ACHN (cell line): ENCODE measurements at places on chromosomes 2 and 18.
A peak's percentile ranks its signal among the peaks of the same experiment; 100 is the strongest.

DNA sequence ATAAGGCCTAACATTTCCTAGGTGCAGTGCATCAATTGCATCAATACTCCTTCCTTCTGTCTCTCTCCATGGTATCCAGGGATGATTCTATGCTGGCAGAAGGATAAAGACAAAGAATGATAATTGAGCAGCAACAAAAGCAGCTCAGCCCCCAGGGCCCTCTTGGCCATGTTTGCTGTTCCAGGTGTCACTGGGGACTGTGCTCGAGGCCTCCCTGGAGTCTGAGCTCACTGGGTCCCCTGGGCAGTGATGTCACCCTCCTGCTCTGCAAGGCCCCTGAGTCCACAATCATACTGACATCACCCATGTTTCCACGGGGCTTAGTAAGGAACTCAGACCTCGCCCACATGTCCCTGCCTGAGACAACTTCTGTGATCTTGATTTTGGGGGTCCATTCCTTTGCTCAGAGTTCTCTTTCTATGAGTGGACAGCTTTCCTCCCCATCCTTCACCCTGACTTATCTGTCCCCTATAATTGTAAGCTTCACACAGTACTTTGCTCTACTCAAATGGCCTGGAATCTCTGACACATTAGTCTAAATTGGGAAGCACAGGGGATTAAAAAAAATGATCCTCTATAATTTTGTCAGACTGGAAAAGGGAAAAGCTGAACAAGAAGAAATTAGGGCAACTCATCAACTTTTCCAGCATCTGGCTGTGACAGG, 15.8 kb upstream of the EXOC6B start:
- no peak for DNase-seq

DNA sequence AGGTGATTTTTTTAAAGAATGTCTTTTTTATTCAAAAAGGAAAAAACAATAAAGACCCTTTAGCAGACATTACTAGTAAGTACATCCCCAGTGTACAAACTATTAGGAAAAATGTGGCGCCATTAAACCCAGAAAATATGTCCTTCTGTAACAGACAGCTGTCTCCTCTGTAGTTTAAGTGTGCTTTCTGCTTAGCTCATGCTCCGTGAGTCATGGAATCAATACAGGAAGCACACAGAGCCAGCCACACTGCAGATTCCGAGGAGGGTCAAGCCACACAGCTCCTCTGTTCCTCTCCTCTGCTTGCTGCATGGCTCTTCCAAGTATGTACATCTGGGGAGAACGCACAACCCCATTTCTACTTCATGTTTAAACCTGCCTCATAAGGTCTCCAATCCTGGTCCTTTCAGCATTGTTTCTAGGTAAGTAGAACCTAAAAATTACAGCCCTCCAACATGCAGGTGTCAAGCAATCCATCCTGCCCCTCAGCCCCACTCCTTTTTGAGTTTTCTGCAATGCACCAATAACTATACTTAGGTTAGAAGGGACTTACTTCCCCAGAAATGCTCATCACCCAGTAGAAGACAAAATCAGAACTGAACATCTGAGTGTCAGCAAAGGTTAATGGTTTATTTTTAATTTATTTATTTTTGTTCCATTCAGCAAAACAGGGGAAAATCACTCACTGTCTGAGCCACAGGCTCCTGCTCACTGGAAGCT, 37.5 kb downstream of the ACVR1 start:
- peak; percentile 84 for DNase-seq

GRCh38 chr2:235749121-235749770, 255.4 kb downstream of the AGAP1 start:
- DNase-seq: no peak

DNA sequence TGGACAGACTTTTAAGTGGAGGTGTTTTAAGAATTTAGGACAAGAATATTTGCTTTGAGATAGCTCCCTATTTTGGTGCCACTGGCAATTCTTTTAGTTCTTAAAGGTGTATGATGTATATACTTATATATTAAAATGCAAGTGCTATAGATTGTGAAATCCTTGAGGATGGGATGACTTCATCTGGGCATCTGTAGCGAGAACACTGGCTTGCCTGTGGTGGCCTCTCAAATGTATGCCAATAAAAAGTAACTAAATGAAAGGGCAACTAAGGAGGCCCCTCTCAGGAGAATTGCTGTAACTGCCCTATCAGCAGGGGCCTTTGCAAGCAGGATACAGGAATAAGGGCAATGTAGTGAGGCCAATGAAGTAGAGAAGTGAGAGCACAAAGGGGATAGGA, 2.6 kb upstream of the THUMPD2 start:
- DNase-seq: no peak

DNA sequence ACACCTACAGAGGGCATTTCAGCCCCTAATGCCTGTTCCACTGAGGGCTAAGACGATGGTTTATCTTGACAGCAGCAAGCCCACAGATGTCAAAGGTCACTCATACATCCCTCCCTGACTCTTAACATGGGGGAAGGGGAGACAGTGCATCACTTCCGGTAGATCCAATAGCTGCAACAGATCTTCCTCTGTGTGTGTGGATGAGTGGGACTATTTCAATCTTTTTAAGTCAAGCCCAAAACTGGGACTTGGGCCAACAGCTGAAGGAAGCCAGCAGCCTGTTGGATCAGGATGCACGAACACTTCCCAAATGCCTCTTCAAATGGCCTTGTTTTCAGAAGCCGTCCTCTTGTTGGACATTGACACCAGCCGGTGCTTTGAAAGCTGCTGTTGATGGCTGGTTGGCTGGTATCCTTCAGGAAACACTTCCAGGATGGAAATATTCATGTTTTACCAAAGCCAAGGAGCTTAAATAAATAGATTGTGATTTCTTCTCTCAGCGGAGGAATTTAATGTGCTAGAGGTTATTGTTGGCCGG, 59.2 kb downstream of the IL1R2 start:
- no peak for DNase-seq

- no peak for DNase-seq
These were observed 131.9 kb downstream of the ATL2 start for GRCh38 chr2:38245114-38245641.

DNA sequence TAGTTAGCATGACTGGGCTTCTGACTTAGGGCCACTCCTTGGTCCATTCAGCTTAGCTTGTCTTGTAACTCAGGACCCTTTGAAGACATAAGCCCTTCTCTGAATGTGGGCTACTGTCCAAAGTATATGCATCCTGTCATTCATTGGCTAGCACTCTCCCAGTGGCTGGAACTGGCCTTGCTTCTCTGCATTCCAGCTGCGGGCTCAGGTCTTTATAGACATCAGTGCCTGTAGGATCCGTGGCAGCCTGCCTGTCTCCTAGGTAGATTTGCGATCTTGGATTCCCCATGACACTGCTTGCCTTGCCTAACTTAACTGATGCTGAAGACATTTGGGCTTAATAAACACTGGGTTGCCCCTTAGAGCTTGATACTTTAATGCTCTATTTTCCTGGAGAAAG, 170.1 kb downstream of the DCC start:
- DNase-seq: no peak

DNA sequence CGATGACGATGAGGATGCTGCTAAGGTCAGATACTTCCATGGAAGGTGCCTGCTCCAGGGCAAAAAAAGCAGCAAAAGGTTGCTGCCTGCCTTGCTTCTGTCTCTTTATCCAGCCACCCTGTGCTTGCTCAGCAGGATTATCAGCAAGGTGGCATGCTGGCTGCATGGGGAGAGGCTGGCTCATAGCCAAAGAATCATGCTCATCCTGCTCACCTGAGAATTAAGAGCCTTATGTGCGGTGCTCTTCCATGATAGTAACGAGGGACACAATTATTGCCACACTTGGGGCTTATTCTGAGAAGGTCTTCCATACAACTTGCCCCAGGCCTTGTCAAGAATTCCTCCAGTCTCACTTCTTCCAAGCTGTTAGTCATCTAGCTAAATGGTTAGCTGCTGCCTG, 60.4 kb upstream of the SEC11C start:
- DNase-seq: no peak

- no peak for DNase-seq
These were observed 137.0 kb downstream of the NCKAP5 start for GRCh38 chr2:133431289-133431688.

DNA sequence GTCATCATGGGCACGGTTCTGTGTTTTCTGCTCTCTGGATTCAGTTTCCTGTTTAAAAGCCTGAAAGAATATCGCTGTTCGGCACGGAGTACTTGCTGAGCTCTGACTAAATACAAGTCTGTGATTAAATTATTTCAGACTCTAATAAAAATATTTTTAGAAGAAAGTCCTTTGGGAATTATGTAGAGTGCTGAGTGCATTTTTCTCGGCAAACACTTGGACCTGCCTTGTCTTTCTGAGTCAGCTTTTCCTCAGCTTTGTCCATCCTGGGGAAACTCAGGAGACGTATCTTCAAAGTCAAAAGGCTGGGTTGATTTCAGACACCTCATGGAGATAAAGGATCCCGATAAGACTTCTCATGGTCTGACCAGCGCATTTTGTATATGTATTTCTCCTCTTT, 45.9 kb downstream of the IL1R2 start:
- no peak for DNase-seq

GRCh38 chr18:56580026-56580425, 58.4 kb downstream of the TXNL1 start:
- no peak for DNase-seq

- no peak for DNase-seq
These were observed 275.8 kb downstream of the LNPK start for GRCh38 chr2:175726223-175726622.

GRCh38 chr2:193668557-193669323, 1474.0 kb upstream of the TMEFF2 start:
- no peak for DNase-seq
